ENCODE measurements at places on chromosomes 1 and 21.

DNA sequence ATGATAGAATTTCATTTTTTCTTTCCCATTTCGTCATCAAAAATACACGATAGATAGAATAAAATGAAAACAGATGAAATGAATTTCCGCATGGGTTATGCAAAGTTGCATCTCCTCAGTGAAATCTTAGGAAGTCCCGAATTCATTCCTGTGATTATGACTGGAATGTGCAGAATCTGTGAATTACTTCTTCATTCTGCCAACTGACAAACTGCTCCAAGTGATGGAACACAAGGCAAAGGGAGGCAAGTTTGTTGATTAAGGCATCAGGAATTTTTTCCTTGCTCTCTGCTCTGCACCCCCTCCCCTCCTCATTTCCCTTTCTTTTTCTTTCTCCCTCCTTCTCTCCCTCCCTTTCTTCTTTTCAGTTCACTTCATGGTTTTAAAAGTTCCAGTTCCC is 37.0 kb upstream of the ADGRL4 start:
- no peak for DNase-seq

- no peak for DNase-seq
Measured at GRCh38 chr1:201021630-201022492, 1.7 kb downstream of the KIF21B start.

DNA sequence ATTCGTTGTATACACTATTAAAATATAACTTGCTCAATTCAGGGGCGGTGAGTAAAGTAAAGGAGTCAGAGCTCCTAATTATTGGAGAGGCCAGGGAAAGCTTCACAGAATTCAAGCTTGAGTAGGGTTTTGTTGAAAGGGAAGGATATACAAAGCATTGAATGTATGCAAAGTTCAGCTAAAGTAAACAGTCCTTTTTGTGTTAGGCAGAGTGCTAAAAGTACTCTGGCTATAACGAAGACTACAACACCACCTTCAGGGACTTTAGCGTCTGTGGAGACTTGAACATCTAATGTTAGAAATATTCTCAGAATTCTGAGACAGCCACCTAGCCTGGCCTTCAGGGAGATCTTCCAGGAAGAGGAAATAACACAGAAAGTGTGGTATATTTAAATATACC is 1.1 kb downstream of the FALEC start:
- no peak for DNase-seq

- peak; percentile 8 for DNase-seq
Measured at GRCh38 chr1:7470904-7471638, 300.0 kb upstream of the VAMP3 start.

DNA sequence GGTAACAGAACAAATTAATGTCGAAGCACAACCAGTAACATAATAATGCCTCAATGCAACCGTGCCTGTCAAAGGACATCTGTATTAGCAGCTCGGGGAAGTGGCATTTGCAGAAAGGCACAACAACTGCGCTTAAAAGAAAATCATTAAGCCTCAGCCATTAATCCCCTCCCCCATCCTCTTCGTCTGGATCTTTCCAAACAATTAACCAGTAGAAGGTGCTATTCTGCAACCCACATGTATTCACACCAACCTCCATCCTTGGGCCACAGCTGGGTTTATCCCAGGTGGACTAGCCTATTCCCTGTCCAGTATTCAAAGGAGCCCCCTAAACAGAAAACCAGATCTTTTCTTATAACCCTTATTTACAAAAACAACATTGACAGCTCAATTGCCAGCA is 2.6 kb downstream of the RERE start:
- no peak for DNase-seq

GRCh38 chr21:45535341-45536081 is 6.7 kb downstream of the SLC19A1 start:
- DNase-seq = no peak

DNA sequence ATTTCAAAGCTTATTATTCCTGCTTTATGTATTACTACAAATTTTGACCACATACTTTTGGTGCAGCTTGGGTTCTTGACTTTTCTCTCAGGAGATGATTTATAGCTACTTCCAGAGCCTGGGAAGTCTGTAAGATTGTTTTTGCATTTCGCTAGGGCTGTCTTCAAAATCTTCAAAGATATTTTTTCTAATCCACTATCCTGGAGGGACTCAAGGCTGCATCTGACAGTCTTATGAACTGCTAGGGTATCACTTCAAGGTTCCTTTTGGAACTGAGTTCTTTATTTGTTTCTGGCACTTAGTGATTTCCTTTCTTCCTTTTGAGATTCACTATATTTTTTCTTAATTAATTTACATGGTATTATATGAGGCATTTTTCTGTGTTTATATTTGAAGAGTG is 90.0 kb upstream of the LYPLAL1 start:
- no peak for DNase-seq

DNA sequence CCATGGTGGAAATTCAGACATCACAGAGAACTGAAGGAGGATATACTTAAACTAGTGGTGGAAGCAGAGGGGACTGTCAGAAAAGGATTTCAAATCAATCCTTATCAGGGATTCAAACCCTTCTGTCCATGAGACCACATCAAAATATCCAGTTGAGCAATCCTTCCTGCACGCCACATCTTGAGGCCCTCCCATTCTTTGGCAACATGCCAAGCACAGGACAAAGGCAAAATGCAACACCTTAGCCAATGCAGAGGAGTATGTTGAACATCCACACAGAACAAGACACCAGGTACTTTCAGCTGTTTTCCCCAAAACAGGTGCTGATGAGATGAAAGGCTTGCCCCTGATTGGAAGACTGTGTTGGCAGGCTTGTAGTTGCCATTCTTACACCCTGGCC is 81.8 kb upstream of the PLXNA2 start:
- no peak for DNase-seq

- no peak for DNase-seq
Measured at GRCh38 chr1:163412221-163412620, 90.5 kb downstream of the NUF2 start.

- DNase-seq = no peak
Measured at GRCh38 chr1:89822109-89822962, 1.5 kb downstream of the LRRC8D start.

DNA sequence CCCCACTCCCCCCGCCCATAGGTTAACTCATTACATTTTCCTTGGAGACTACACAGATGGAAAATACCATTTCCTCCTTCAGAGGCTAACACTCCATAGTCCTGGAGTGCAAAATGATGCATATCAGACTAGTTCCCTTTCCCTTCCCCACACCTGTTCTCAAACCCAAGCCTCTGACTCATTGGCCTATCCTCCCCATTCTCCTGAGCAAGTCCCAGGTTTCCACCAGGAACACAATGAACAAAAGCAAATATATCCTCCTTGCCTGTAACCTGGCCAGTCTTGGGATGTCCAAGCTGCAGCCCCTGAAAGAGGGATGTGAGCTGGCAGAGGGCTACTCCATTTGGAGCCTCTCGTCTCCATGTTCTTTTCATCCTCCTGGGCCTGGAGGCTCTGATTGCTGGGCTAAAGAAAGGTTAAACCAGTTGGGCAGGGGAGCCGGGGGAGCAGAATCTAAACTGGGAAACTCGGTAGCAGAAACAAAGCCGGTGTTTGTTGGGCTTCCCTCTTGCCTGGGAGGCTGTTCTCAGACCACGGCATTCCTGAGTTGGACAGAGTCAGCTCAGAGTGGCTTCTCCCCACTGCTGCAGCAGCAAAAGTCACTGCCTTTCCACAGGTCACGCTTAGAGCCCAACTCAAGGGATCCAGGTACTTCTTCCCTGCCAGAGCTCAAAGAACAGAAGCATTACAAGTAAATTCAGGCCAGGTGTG is 13.9 kb downstream of the SSR2 start:
- no peak for DNase-seq

GRCh38 chr1:86352086-86352485 is 44.0 kb downstream of the ODF2L start:
- DNase-seq = no peak

DNA sequence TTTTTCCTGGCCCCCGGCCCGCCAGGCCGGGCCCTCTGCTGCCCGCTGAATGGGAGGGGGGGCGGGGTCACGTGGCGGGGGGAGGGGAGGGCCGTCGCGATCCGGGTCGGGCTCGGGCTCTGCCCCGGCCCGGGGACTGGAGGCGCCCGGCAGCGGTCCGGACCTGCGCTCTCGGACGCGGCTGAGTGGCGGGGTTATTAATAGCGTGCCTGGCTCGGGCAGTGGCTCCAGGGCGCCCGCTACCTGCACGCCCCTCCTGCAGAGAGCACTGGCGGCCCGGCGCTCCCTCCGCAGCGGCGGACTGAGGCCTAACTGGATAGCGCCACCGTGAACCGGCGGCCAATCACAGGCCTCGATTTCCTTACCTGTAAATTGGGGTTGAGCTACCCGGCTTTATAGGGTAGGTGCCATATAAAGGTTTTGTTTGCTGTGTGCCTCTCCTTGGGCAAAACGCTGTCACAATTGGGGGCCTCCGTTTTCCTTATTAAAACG is 28.1 kb downstream of the AHDC1 start:
- no peak for DNase-seq

GRCh38 chr1:50023292-50024159 is at the start of gene AGBL4:
AGBL4 (minus strand) TSS chr1:50023954.
- DNase-seq = no peak

GRCh38 chr21:44965251-44966022 is 25.6 kb downstream of the SLX9 start:
- DNase-seq = no peak

DNA sequence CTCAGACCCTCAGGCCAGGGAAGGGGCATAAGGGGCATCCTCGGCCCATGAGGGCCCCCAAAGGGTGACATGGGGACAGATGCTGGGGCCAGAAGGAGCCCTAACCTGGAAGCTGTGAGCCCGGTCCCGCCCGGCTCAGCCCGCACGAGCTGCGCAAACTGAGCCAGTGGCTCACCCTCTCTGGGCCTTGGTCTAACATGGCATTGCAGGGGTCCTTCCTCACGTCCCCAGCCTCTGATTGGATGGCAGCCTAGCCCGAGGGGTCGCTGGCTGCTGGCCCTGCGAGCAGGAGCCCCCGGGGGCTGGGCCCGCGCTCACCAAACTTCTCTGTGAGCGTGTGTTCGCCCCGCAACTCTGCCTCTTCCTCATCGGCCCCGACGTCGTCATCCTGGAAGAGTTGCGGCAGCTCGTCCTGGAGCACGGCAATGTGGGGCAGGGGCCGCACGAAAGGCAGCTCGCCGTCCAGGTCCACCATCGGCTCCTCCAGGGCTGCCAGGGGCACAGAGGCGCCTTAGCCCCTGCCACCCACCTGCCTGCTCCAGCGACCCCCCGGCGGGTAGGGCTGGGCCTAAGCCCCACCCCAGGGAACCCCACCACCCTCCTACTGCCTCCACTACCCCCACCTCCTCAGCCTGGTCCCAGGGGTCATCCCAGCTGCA is 54.4 kb downstream of the ARHGEF16 start:
- no peak for DNase-seq

Data from GM12864 (cell line).